ENCODE measurements at places on chromosomes 13 and 19.
A peak's percentile ranks its signal among the peaks of the same experiment; 100 is the strongest.

DNA sequence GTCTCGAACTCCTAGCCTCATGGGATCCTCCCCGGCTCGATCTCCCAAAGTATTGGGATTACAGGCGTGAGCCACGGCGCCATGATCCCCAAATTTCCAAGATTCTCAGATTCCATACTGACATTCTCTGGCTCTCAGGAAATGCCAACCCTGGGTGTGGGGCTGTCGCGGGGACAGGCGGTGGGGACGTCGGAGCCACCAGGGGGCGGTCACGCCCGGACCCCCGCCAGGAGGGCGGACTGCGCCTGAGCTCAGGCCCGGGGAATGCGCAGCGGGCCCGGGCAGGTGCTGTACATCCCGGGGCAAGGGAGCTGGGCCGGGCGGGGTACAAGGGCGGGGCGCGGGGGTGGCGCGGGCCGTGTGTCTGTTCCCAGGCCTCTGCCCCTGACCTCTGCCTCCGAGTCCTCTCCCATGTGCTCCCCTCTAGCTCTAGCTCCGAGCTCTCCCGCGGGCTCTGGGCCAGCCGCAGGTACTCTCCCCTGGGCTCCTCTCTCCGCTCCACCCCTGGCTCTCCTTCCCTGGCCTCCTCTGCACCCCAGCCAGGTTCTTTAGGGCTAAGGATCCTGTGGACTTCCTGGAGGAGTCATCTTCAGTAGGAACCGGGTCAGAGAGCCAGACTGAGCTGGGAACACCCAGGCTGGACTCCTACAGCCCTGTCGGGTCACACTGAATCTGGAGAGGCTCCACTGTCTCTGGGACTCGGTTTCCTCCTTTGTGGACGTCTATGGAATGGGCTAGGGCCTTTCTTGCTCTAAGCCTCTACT lies 2.4 kb downstream of the PPP1R13L start:
- no peak for DNase-seq

DNA sequence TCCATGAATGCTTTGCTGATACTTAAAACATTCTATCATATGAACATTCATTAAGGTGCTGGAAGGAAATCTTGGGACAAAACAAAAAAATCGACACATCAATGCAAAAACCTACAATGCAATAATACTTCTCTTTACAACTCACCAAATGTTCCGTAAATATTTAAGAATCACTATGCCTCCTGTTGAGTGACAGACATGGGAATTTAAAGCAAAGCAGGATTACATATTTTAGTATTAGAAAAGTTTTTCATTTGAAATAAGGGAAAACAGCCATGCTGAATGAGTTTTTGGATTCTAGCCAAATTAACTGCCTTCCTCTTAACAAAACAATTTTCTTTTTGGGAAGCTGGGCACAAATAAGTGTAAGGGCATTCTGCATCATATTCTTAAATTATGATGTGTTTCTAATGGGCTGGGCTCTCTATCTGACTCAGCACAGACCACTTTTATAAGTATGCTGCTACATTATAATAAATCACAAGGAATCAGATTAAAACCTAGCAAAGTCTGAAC lies 93.7 kb downstream of the RBM26 start:
- DNase-seq: no peak

- no peak for DNase-seq
Measured at GRCh38 chr19:52786078-52786463, 520 bp downstream of the ZNF600 start.

DNA sequence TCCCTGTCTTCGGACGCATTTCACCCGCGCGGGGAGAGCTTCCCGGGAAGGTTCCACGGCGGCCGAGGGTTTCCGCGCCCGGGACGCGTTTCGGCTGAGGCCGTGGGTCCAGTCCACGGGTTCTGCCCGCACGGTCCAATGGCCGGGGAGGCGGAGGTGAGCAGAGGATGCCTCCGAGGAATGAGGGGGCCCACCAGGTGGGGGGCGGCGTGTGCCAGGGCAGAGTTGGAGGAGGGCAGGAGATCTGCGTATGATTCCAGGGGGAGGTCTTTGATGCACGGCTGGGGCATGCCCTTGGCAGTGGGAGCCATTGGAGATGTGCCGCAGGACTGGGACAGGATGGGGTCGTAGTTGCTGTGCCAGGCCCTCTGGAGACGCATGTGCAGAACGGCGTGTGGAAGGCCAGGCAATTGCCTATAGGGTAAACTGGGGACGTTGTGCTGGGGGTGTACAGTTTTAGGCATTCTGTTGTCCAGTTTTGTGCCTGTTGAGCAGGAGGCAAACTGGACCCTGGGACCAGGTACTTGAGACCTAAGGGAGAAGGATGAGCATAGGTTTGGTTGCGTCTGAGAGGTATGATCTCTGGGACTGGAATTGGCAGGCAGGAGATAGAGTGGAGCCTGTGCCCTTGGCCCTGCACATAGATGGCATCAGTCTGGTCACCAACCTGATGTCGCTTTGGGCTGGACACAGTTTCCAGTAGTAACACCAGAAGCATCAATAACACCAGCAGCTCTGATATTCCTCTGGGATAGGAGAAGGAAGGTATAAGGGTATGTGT lies 751 bp downstream of the ZNF584 start:
- no peak for DNase-seq

DNA sequence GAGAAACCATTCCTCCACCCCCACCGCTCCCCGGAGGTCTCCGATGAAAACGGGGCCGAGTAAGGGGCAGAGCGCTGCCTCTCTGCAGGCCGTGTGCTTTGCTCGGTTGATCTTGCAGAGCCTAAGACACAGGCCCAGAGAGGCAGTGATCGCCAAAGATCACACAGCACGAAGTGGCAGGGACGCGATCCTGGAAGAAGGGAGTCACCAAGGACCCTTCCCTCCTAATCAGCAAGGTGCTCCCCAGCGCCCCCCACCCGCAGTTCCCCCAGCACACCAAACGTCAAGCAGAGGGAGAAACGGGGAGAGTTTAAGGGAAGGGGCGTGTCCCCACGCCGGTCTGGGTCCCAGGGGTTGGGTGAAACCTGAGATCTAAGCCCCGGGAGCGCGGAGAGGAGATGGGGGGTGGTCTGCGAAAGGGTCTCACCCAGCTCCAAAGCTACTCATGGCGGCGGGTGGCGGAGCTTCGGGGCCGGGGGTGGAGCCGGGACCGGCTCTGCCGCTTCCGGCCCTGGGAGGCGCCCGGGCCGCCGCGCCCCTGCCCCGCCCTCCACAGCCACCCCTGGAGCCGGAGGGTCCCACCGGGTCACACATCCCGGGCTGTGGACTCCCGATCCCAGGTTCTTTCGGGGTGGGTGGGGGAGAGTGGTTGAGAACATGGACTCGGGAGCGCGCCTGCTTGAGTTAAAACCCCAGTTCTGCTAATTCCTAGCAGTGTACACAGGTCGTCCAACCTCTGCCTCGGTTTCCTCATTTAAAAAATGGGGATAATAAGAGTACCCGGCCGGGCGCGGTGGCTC lies at the start of gene EML2:
Gene EML2, minus strand, starts transcription at position 468 of the 800 bp plus-strand sequence. Its CDS starts 21 bp downstream, at position 447.
- DNase-seq: peak; percentile 42

DNA sequence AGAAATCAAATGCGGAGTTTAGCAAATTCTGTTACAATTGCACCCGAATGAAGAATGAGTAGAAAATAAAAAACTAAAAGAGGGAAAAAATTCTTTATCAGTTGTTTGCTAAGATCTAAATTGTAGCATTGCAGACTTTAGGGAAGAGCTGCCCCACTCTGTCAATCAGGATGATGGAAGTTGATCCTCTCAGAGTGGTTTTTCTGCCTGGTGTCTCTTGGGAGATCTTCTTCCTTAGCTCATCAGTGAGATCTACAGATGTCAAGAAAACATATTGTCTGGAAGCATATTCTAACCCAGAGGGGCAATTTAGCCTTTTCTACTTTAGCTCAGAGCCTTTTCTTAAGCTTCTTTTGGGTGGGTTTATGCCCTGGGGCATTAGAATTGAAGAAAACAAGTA lies 223.2 kb upstream of the PCDH17 start:
- DNase-seq: no peak

- no peak for DNase-seq
Measured at GRCh38 chr19:30160426-30160825, 211.8 kb upstream of the ZNF536 start.

DNA sequence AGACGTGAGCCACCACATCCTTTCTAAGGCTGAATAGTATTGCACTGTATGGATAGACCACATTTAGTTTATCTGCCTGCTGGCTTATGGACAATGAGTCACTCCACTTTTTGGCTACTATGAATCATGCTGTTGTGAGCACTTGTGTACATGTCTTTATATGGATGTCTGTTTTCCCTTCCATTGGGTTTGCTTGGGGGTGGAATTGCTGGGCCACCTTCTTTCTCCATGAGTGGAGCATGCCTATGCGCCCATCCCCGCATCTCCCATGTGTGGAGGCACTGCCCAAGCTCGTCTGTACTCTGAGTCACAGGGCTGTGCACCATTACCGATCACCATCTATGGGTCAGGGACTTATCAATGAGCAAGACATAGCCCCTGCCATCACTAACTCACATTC lies 127.2 kb upstream of the GJB6 start:
- no peak for DNase-seq

DNA sequence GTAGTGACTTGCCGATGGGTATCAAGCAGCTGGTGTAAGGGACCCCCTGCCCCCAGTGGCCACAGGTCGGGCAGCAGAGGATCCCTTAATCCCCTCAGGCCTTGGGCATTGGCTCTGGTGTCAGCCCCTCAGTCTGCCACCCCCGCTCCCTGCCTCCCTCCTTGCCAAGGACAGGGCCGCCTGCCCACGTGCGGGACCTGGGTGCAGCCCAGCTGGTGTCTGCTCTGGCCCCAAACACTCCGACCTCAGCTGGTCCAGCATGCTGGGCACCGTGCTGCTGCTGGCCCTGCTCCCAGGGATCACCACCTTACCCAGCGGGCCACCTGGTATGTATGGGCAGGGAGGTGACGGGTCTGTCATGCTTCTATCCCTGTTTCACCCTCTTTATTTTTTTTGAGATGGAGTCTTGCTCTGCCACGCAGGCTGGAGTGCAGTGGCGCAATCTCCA lies at the start of gene TGFBR3L:
Gene TGFBR3L, plus strand, starts transcription at position 233 of the 448 bp plus-strand sequence.
- DNase-seq: no peak

Measured in activated T-cell treated with anti-CD3 and anti-CD28 coated beads for 1 hour (primary cell).